Adrenal gland (tissue), 19 donors: ENCODE measurements at places on chromosomes 2 and 18. TPM values are rescaled to one million over a fixed set of nuclear protein-coding genes. Genes with fewer than 3 reads are reported as not detected.

DNA sequence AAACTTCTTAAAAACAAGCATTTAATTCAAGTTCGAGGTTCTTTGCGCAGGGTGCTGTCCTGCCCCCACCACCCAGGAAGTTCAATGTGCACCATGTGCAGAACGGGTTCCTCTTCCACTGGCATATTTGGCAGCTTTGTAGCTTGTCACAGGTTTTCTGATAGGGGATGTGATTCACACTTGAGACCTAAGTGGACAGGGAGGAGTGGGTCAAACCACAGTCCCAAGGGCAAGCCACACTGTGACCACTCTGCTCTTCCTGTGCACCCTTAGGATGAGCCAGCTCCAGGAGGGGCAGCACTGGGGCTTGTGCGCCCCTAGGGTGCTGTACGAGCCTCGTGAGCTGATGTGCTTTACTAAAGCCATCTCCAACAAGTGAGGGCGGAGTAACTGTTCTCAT, 82.5 kb downstream of the TGFA start:
- DNase-seq: peak; percentile 15

DNA sequence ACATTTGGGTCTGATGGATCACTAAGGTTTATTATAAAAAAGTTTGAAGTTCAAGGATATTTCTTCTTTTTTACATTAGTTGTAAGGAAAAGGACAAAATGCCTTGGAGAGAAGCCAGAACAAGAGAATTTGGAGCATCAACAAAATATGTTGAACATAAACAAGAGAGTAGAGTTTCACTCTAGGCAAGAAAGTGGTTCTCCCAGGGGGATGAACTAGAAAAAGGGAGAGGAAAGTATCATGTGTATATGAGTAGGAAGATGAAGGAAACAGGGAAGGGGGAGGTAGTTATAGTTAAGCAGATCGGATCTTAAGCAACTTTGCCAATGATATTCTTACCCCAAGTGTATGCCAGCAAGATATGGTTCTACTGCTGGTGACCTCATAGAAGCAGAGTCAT, 63.8 kb upstream of the GALNT3 start:
- DNase-seq: no peak

GRCh38 chr18:500632-501405, at the start of gene COLEC12:
TSS of gene COLEC12 (minus strand) at chr18:500701. CDS start at chr18:500514, 187 bp downstream.
- DNase-seq: no peak

DNA sequence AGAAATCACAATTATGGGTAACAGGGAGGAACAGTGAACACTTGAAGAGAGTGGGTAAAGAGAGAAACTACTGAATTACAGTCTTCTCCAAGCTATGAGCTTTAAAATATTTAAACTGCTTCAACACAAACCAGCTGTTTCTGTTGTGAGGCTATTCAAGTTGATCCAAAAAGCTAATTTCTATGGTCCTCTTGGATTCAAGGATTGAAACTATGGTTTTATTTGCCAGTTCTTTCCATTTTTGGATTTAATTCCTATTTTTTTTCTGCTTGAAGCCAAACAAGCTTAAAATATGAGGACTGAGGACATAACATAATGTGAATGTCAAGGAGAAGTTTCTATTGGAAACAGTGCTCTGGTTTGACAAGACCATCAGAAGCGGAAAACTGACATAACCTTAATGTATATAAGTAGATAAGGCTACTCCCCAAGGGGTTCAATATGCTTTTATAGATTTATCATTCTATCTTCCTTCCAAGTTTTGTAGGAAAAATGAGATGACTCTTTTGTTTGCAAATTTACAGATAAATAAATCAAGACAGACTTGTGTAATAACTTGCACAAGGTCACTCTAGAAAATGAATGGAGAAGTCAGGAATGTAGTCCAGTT, 60.7 kb upstream of the AQP4 start:
- DNase-seq: no peak

GRCh38 chr2:72892506-72893173, 5.4 kb downstream of the SPR start:
- DNase-seq: peak; percentile 73

DNA sequence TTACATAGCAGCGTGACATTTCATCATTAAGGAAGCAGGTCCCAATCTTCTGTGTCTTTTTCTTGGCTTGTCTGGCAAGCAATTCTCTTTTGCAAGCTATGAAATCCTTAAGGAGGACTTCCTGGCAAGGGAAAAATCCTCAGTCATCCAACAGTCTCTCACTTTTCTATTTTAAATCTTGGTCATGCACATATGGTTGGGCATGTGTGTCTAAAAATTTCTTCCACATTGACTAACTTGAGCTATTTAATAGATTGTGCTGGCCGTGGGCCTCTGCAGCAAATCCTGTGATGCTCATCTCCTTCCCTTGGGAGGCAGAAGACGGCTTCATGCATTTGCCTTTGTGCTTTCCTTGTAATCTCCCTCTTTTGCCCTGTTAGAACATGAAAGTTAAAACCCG, 634.3 kb upstream of the FANCL start:
- DNase-seq: no peak

DNA sequence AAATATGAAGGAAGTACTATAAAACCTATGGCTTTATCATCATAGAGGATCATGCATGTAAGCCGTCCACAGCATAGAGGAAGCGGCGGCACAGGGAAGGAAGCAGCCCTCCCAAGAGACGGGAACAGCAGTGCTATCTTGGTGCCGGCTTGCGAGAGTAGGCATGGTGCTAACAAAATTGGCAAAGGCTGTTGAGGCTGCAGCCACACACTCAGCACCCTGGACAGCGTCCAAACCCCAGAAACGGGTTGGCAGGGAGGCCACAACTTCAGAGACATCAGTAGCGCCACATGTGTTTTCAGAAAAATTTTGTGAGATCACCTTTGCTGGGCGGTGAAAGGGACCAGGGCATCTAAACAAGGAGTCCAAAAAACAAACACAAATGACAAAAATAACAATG, 37.7 kb downstream of the NETO1 start:
- DNase-seq: no peak

GRCh38 chr18:26468931-26469340, 79.4 kb downstream of the KCTD1 start:
- no peak for DNase-seq

DNA sequence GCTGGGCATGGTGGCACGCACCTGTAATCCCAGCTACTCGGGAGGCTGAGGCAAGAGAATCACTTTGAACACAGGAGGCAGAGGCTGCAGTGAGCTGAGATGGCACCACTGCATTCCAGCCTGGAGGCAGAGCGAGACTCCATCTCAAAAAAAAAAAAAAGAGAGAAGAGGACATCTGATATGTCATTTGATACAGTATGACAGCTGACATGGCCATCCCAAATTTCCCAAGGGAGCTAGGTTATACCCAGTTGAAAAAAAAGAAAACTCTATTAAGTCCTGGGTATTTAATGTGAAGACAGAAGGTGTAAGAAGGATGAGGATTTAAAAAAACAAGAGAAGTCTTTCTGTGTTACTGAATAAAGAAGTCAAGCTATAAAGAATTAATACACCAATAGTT, 23.3 kb downstream of the CLASP1 start:
- no peak for DNase-seq

- DNase-seq: no peak
Observed at GRCh38 chr18:50096766-50097435, 98.0 kb downstream of the MYO5B start.

- DNase-seq: no peak
Observed at GRCh38 chr2:27134781-27135477, 493 bp upstream of the PREB start.

- no peak for DNase-seq
Observed at GRCh38 chr2:76437564-76437963, 726.8 kb upstream of the GCFC2 start.

GRCh38 chr2:237350597-237350996, 63.4 kb downstream of the COL6A3 start:
- no peak for DNase-seq

GRCh38 chr18:11005528-11005927, 143.8 kb downstream of the PIEZO2 start:
- peak; percentile 75 for DNase-seq

- DNase-seq: no peak
Observed at GRCh38 chr2:24981411-24982136, 9.8 kb upstream of the DNAJC27 start.

DNA sequence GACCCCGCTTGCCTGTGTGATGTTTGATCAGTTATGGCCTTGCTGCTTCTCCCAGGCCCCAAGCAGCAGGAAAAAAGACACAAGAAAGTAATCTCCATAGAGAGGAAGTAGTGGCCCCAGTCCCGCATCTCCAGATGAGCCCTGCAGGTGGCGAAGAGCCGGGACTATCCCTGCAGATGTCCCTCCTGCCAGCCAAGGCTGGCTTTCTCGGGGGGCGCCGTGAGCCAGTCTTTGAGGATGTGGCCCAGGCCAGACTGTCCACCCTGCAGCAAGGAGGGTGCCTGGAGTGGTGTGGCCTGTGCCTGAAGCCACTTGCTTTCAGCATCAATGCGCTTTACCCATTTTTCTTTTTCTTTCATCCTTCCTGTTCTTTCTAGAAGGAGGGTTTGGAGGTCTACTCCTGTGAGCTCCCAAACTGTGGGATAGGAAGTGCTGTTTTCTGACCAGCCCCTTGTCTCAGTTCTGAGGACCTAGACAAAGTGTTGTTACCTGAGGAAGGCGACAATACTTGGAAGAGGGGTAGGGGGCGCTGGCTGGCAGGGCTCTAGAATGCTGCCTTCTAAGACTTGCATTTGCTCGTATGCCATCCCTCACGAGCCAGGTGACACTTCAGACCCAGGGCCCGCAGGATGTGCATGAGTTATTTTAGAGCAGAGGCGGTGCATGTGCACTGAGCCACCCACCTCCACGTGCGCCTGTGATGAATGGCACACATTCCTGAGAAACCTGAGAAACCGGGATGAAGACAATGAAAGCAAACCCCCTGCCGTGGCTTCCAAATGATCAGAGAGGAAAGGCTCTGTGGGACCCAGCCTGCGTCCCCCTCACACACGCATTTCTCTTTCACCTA, 255.8 kb downstream of the FBXO15 start:
- DNase-seq: no peak

DNA sequence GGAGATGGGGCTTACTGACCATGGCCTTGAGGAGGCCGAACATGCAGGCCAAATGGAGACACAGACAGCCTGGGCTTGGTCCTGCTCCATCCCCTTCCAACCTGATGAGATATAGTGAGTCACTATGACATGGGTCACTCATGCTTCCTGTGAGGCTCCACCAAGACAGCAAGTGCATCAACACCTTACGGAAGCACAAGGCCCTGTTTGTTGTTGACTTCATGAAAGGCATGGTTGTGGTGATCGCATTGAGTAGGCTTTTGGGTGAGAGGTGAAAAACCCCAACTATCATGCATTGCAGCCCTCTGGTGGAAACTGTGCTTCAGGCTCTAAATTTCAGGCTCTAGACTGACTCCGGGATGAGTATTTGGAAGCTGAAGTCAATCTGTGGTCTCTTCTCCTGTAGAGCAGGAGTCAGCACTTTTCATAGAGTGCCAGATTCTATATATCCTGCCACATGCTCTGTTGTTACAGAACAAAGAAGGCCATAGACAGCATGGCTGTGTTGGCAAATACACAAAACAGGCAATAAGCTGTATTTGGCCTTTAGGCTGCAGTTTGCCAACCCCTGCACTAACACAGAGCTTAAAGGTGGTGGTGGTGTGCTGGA, 10.1 kb downstream of the IL37 start:
- DNase-seq: no peak

DNA sequence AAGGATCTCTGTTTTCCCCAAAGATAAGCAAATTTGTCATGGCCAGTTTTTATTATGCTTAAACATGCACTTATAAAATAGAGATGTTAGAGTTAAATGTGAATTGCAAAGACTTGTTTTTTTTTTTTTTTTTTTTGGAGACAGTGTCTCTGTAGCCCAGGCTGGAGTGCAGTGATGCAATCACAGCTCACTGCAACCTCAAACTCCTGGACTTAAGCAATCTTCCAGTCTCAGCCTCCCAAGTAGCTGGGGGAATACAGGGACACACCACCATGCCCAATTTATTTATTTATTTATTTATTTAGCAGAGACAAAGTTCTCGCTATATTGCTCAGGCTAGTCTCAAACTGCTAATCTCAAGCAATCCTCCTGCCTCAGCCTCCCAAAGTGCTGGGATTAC, 15.1 kb downstream of the PHOSPHO2 start:
- no peak for DNase-seq

- no peak for DNase-seq
Observed at GRCh38 chr2:63300835-63301234, 250.2 kb downstream of the OTX1 start.

- DNase-seq: no peak
Observed at GRCh38 chr2:142682528-142682927, 194.9 kb upstream of the KYNU start.

GRCh38 chr2:150427298-150427697, 60.2 kb downstream of the RND3 start:
- DNase-seq: no peak

DNA sequence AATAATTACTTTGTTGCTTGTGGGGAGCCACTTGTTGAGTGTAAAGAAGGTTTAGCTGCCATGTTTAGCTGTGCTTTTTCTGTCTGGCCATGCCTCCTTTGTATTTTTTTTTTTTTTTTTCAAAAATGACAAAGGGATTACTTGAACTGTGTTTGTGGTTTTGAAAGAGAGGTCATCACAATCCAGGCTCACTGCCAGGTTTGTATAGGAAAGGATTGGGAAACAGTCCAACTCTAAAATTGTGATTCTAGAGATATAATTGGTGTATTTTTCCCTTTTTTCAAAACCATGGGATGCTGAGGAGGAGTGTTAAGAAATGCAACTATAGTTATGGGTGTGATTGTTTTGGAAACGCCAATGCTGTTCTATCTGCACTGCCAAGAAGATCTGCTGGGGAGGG, 4.3 kb downstream of the ITPRIPL1 start:
- peak; percentile 83 for DNase-seq

DNA sequence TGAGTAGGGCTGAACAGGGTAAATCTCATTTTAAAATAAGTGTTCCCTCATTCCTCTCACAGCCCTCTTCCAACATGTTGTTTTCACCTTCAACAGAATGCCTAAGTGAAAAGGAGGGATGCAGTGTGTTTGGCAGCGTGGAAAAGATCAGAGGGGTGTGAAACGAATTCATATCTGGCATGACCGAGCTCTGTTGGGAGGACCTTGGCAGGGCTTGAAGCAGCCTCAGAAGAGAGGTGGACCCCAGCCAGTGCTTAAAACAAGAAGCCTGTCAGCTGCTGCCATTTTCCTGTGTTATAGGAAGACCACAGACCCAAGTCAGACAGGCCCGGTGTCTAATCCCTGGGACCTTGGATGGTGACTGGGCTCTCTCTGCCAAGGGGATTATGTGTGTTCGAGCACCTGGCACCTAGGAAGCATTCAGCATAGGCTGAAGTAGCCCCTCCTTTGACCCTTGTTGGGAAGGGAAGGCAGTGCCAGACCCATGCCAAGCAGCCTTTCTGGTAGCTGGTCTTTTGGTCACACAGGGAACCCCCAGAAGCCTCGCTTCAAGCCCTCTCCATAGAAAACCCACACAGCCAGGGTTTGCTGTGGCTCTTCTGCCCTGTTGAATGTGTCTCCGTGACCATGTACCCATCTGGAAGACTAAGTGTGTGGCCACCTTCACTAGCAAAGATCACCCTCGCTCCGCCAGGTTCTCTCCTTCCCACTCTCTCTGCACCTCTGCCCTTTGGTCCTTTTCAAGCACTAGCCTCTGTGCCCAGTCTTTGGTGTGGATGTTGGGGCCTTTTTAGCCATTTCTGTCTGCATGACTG, 87.5 kb upstream of the ST3GAL5 start:
- DNase-seq: no peak

Gene RPRD1A
- total RNA-seq: 63.3 TPM

Gene TXNDC2
- 0.25 TPM for total RNA-seq

Gene CD28
- 0.14 TPM for total RNA-seq

Gene HOXD9
- total RNA-seq: 12.5 TPM

Gene ELOA2
- total RNA-seq: not detected

Gene LHCGR
- total RNA-seq: 0.48 TPM

Gene AP1S3
- 1.8 TPM for total RNA-seq

Gene ADAM23
- total RNA-seq: 10.5 TPM

Gene DSG4
- not detected for total RNA-seq

Gene UGT1A5
- not detected for total RNA-seq

Gene GALM
- total RNA-seq: 129 TPM

Gene ASTL
- total RNA-seq: not detected

Gene AOX1
- total RNA-seq: 121 TPM
